COR-L47 (cell line): ENCODE measurements at places on chromosomes 2 and 18.
A peak's percentile ranks its signal among the peaks of the same experiment; 100 is the strongest.

GRCh38 chr2:130310881-130311280 is 31.8 kb upstream of the IMP4 start:
- DNase-seq = no peak

GRCh38 chr2:41720331-41721251 is 327.2 kb upstream of the PKDCC start:
- DNase-seq = no peak

DNA sequence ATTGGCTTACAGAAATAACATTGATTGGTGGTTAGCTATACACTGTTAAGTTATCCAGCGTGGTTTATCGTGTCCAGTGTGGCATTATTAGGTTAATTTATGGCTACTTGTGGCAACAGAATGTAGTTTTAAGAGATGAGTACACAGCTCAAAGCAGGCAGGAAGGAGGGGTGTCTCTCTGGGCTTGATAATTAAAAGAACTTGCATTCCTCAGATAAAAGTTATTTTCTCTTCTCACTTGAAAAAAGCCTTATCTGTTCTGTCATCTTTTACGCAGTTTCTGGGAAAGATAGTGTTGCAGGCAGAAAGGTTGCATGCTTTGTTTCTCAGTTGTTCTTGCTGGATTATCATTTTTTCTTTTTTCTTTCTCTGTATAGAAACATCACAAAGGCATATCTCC is 154.4 kb upstream of the COL3A1 start:
- DNase-seq = no peak

DNA sequence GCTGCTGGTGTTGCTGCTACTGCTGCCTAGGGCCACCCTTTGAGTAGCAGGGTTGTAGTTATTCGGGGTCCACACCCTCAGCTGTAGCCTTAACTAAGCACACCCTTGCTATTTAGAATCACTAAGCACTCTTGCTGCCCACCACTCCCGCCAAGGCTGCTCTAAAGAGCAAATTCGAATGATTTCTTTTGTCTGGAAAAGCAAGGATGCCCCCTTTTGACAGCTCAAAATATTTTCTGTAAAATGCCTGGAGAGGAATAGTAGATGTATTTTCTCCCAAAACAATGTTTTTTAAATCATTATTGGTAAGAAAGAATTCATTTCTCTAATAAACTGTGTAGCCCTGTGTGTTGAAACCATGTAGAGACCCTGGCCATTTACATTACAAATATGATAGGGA is 80.8 kb upstream of the PAPOLG start:
- no peak for DNase-seq

DNA sequence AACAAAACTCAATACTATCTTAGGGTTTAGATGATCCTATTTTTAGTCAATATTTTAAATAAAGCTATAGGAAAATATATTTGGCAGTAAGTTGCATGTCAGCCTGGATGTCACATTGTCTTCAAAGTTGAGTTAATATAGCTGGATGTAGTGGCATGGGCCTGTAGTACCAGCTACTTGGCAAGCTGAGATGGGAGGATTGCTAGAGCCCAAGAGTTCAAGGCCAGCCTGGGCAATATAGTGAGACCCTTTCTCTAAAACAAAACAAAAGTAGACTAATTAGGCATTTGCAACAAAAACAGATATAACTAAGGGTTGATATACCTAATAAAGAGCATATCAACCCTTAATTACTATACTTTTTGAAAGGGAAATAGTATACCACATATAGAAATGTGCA is 254.6 kb upstream of the KCNJ3 start:
- DNase-seq = no peak

GRCh38 chr2:138712212-138712979 is 67.8 kb downstream of the NXPH2 start:
- no peak for DNase-seq

GRCh38 chr2:144242311-144242710 is 277.6 kb downstream of the ZEB2 start:
- DNase-seq = no peak

- no peak for DNase-seq
Observed at GRCh38 chr2:191582355-191582754, 95.6 kb upstream of the NABP1 start.

GRCh38 chr2:158052761-158053160 is 48.9 kb upstream of the UPP2 start:
- DNase-seq = no peak

DNA sequence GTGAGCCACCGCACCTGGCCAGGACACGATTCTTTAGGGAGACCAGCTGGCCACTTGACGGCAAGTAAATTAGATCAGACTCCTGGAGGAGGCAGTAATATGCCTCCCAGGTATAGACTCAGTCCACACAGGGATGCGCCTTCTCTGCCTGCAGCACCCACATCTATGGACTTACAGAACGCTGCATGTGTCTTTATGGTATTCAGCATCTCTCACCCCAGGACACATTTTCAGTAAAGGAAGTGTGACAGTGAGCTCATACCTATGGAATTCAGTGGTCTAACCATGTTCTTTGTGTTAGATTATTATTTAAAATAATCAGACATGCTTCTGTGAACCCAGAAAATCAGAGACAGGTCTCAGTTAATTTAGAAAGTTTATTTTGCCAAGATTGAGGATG is 5.9 kb upstream of the NARS1 start:
- DNase-seq = no peak

DNA sequence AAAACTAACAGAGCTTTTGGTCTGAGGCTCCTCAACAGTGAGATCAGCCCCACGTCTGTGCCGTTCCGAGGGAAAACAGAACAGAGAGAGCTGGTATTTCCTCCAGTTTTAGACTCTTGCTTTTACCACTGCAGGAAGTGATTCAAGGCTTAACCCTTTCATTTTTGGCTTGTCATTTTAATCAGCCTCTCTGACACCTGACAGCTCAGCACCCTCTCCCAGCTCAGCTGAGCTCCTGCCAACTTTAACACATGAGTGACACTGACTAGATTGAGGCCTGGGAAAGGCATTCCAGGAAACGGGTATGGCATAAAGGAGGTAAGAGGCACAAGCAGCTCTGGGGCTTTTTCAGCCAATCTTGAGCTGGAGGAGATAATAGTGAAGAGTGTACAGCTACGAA is 239.4 kb upstream of the SKOR2 start:
- DNase-seq = no peak

DNA sequence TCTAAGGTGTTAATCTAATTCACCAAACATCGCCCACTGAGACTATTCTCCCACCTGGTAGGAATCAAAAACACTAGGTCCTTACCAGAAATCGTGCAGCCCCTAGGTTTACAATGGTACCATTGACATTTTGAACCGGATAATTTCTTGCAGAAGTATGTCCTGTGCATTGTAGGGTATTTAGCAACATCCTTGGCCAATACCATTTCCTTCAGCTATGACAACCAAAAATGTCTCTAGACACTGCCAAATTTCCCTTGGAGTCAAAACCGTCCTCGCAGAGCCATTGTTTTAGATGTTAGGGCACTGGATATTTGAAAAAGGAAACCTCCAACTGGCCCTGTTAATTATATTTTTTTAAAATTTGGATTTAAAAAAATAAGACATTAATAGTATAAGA is 3.8 kb downstream of the VPS54 start:
- DNase-seq = no peak

DNA sequence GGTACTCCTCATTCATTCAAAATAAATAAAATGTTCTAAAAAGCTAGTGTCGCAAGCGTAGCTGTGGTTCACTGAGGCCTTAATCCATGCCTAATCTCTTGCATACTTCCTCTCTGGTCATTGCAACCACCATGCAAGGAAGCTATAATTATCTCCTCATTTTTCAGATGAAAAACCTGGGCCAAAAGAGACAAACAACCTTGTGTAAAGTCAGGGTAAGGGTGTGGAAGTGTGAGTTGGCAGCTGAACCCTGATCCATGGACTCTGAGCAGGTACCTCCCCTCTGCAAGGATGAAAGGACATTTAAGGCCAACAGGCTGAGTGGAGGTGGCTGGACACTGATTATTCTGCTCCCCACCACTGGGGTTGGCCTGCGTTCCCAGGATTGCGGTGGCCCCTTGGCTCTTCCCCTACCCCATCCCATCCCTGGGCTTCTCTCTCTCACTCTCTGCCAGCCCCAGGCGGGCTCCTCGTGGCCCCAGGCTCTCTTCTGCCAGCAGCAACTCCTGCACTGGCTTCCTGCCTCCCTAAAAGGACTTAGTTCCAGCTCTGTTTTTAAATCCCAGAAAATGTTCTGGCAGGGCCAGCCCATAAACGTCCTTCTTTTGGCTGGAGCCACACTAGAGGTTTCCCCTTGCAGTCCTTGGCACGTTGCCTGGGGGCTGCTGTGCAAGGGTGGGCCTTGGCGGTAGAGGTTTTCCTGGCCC is 72.0 kb upstream of the AFF3 start:
- no peak for DNase-seq

- DNase-seq = no peak
Observed at GRCh38 chr2:230929381-230930148, 4.5 kb upstream of the GPR55 start.

GRCh38 chr18:36284671-36285295 is 12.7 kb upstream of the FHOD3 start:
- peak; percentile 72 for DNase-seq

DNA sequence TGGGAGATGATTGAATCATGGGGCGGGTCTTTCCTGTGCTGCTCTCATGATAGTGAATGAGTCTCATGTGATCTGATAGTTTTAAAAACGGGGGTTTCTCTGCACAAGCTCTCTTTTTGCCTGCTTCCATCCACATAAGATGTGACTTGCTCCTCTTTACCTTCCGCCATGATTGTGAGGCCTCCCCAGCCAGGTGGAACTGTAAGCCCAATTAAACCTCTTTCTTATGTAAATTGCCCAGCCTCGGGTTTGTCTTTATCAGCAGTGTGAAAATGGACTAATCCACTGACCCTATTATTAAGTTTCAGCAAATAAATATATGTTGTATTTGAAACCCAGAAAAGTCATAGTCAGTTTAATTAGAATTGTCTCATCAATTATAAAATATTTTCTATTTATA is 22.0 kb downstream of the IRS1 start:
- DNase-seq = no peak

DNA sequence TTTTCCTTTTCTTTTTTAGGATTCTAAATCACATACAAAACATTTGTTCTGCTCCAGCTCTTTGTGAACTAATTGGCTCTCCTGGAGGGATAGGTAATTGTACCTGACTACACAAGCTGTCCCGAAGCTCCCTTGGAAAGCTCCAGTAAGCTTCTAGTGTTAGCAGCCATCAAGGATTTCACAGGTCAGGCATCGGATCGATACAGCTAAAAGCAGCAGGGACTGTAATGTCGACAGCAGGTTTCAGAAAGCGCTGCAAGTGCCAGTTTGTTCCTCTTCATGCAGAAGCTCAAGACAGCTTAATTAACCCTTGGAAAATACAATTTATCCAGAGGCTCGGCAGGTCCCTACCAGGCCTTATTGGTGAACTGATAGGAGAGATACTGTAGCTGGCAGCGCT is 87.2 kb upstream of the VRK2 start:
- peak; percentile 49 for DNase-seq

- no peak for DNase-seq
Observed at GRCh38 chr2:150866431-150866830, 379.0 kb upstream of the RND3 start.

- no peak for DNase-seq
Observed at GRCh38 chr2:223041527-223042109, 10.4 kb upstream of the KCNE4 start.

- DNase-seq = no peak
Observed at GRCh38 chr2:10036095-10036884, 7.1 kb upstream of the KLF11 start.

- DNase-seq = no peak
Observed at GRCh38 chr2:12950957-12951656, 234.4 kb downstream of the TRIB2 start.

DNA sequence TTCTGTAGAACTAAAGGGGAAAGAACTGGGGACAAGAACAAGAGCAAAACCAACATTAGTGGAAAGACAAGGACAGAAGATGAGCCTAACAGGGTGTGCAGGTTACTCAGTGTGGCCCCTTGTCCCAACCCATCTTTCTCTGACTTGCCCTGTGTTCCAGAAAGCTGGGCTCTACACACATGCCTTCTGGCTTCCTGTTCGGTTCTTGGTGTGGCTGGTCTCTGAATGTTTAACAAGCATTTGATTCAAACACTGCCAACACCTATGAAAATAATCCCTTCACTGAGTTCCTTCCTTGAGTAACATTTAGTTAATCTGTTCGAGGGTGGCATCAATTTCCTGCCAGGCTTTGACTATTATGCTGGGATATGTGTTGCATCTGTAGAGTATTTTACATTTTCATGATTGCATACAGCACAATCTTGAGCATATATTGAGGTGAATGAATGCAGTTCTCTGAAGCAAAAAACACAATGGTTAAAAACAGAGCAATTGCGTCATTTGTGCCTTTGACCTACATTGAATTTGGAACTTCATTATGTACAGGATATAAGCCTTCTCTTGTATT is 83.3 kb downstream of the MBD2 start:
- DNase-seq = no peak

GRCh38 chr2:240517342-240517741 is 40.4 kb downstream of the ANKMY1 start:
- no peak for DNase-seq

DNA sequence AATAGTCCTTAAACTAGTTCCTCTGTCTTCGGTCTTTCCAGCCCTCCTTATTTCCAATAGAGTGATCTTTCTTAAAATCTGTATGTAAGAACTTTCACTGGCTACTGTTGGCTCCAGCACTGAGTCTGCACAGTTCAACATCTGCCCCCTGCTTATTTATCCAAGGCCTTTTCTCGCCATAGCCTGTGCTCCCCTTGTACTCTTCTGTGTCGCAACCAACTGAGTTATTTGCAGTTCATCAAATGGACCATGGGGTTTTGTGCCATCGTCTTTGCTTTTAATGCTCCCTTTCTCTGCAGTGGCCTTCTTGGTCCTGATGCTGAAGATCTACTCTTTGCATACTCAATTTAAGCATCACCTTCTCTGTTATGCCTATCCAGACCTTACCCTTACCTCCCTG is 77.3 kb downstream of the DSC3 start:
- DNase-seq = no peak

DNA sequence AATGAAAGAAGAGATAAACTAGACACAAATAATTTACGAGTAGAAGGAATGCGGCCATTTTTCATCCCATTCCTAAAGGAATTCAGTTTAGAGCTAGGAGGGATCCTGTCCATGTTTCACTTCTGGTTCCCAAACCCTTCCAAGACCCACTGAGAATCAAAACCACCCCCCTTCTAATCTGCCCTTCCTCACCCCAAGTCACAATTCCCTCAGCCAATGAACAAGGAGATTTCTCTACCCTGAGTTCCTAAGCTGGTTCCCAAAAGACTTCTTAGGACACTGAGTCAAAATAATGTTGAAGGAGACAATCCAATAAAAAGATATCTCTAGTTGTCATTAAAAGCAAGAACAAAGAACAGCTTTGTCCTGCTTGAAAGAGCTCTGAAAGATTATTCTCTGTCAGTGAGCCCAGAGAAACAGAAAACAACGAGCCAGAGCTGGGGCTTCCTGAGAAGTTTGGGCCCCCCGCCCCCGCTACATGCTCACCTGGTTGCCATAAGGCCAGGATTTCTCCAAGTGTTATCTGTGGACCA is 45.7 kb downstream of the STK39 start:
- DNase-seq = no peak

- DNase-seq = no peak
Observed at GRCh38 chr2:28341208-28341891, 51.3 kb upstream of the FOSL2 start.

- no peak for DNase-seq
Observed at GRCh38 chr2:65347913-65348312, 84.5 kb downstream of the SPRED2 start.
